ENCODE measurements at places on chromosomes 3 and 15.

- DNase-seq = no peak
Measured at GRCh38 chr3:48428572-48429316, 1.1 kb downstream of the PLXNB1 start.

- peak; percentile 24 for DNase-seq
Measured at GRCh38 chr3:151584566-151584965, 123.7 kb upstream of the IGSF10 start.

GRCh38 chr3:45067941-45068340, 41.8 kb downstream of the CLEC3B start:
- no peak for DNase-seq

DNA sequence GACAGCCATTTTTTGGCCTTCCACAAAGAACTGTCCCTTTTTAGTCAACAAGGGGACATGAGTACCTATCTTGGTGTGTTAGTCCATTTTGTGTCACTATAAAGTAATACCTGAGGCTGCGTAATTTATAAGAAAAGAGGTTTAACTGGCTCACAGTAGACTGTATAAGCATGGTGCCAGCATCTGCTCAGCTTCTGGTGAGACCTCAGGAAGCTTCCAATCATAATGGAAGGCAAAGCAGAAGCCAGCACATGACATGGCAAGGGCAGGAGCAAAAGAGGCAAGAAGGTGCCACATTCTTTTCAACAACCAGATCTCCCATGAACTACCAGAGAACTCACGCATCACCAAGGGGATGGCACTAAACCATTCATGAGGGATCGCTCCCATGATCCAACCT, 66.1 kb upstream of the VGLL4 start:
- no peak for DNase-seq

GRCh38 chr3:69738859-69739203, 433 bp upstream of the MITF start:
- no peak for DNase-seq

DNA sequence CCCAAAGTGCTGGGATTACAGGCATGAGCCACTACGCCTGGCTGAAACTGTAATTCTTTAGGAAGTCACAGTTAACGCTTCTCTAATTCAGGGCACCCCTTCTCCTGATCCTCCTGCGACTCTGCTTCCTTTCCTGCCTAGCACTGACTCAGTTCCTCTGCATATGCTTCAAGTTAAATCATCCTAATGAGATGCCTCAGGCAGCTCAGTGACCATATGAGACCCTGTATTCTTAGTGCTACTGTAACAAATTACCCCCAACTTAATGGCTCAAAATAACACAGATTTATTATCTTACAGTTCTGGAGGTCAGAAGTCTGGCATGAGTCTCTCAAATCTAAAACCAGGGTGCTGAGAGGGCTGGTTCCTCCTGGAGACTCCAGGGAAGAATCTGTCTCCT, 271.8 kb upstream of the LYSMD4 start:
- DNase-seq = no peak

DNA sequence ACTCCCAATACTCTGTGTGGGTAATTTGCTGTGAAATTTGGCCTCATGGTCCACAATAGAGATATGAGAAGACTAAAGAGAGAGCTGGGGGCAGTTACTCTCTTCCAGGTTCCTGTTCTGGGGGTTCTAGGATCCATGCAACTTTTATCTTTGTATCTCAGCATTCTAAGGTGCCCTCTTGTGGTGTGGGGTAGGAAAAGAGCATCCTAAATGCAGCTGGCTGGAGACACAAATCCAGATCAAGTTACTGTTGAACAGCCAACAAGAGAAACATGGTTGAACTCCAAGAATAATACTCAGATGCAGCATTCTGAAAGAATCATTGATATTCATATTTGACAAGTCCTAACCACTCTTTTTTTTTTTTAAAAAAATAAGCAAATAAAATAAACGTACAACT, 238.2 kb downstream of the GREM1 start:
- peak; percentile 25 for DNase-seq

- no peak for DNase-seq
Measured at GRCh38 chr3:173395073-173395411, 2.5 kb upstream of the NLGN1 start.

DNA sequence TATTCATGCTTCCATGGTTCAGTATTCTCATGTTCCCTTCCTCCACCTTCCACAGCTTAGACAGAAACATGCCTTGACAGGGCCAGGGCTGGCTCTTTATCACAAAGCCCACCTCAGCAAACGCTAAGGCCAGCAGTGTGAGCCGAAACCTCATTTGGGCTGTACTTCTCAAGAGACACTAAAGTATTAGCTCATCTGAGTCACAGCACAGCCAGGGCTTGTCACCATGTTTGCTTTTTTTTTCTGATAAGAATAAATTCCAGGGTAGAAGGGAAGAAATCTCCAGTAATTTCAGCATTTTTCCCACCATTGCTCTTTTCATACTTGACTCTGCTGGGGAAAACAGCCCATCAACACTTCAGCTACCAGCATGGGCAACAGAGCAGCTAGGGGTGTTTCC, 95.4 kb downstream of the MYLK start:
- no peak for DNase-seq

- DNase-seq = no peak
Measured at GRCh38 chr15:60573936-60574335, 95.0 kb upstream of the ICE2 start.

DNA sequence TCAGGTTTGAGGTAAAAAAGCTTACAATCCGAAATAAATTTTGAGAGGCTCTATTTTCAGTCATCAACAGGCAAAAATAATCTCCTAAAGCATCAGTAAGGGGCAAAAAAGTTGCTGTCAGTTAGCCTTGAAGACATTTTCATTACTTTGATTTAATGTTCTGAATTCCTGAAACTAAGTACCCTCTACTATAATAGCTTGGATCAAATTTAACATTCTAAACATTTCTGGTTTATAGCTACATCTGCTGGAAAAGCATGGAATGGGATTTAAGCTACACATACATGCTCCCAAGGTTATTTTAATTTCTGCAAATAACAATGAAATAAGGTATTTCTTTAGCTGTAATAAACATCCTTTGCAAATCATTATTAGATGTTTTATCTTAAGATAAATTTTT, 245.4 kb downstream of the ULK4 start:
- no peak for DNase-seq

DNA sequence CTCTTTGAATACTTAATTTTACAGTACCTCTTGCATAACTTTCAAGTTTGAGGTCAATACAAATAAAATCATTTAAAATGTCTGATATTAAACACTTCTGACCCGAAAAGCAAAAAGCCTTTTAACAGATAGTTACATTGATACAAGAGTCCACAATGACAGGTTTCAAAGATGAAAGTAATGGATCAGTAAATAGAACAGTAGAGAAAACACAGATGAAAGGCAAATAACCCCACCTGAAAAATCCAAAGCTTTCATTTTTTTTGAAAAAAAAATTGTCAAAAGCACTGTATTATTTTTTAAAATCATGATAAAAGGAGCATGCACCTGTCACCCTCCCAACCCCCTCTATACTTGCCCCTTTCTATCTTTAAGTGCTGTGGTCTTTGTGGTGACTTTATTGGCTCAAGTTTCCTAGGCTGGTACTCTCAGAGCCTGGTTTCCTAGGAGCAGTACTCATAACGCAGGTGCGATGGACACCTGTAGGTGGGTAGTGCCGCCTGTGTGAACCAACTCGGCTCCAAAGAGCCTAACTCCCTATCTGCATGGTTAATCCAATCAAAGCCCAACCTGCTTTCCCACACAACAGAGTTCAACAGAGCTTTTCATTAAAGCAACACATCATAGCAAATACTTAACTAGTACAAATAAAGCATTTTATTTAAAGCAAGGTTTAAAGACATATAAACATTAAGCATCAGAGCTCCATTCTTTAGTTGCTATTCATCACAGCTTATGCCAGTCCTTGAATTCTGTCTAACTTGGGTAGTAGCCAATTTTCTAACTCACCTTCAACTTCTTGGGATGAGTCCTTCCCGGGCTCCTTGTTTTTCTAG, 32.2 kb downstream of the LIPC start:
- DNase-seq = no peak

DNA sequence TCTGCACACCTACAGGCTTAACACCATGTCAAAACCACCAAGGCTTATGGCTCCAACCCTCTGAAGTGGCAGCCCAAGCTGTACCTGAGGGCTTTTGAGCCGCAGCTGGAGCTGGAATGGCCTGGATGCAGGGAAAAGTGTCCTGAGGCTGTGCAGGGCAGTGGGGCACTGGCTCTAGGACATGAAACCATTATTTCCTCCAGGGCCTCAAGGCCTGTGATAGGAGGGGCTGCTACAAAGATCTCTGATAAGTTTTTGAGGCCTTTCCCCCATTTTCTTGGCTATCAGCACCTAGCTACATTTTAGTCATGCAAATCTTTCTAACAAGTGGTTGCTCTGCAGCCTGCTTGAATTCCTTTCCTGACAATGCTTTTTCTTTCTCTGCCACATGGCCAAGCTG, 37.6 kb downstream of the SPATA16 start:
- DNase-seq = no peak

Measured in mammary epithelial cell (primary cell).